Activated CD4-positive, alpha-beta T cell treated with anti-CD3 and anti-CD28 coated beads for 36 hours (primary cell): ENCODE measurements at places on chromosomes 11 and 22. TPM values are rescaled to one million over a fixed set of nuclear protein-coding genes. Genes with fewer than 3 reads are reported as not detected.
A peak's percentile ranks its signal among the peaks of the same experiment; 100 is the strongest.

DNA sequence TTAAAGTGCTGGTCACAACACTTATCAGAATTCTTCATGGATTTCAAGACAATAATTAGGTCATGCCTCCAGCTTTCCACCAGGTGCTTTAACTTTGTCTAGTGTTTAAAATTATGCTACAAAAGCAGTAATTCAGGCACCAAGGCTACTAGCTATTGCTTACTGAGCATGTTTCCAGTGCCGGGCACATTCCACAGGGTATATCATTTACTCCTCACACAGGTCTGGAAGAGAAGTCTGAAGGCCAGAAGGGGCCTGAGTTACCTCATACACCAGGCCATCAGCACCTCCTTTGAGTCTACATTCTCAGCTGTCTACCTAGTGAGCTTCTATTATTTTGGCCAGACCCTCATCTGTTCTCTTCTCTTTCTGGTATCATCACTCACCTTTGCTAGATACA, 41.7 kb upstream of the LMO2 start:
- peaks cover 12% of the 10 kb centered on the region for H3K27me3 ChIP-seq
- H3K36me3 ChIP-seq = no peaks in the 10 kb centered on the region
- H3K4me3 ChIP-seq = no peak overlapping the region
- DNase-seq = no peak

GRCh38 chr11:126457817-126458216, 102.3 kb downstream of the ST3GAL4 start:
- no peaks in the 10 kb centered on the region for H3K27me3 ChIP-seq
- DNase-seq = no peak
- no peaks in the 10 kb centered on the region for H3K36me3 ChIP-seq
- no peak overlapping the region for H3K4me3 ChIP-seq

GRCh38 chr22:27134315-27134701, 476.9 kb downstream of the MIAT start:
- peak; percentile 49 for DNase-seq
- H3K27ac ChIP-seq = no peak overlapping the region
- no peaks in the 10 kb centered on the region for H3K4me1 ChIP-seq
- no peak overlapping the region for H3K4me3 ChIP-seq
- H3K36me3 ChIP-seq = no peaks in the 10 kb centered on the region

GRCh38 chr11:94922321-94923003, 50.9 kb downstream of the CWC15 start:
- no peak for DNase-seq
- H3K27me3 ChIP-seq = no peaks in the 10 kb centered on the region
- peaks cover 14% of the 10 kb centered on the region for H3K36me3 ChIP-seq
- H3K27ac ChIP-seq = no peak overlapping the region

DNA sequence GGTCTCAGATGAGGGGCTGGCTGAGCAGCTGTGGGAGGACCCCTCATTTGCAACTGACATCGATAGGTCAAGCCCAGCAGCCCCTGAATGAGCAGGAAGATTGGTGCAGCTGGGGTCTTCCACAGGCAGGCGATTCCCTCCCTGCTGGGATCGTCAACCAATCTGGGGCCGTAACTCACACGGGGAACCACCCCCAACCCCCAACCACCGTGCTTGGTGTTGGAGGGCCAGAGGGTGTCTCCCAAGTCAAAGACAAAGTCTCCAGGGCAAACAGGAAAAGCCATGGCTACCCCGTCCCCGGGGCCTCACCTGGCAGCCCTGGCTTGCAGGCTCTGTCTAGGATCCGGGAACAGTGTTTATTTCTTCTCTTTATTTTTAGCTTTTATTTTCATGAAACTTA, 26.9 kb upstream of the SCUBE1 start:
- no peaks in the 10 kb centered on the region for H3K4me1 ChIP-seq
- H3K4me3 ChIP-seq = no peak overlapping the region
- no peaks in the 10 kb centered on the region for H3K36me3 ChIP-seq
- DNase-seq = no peak
- no peak overlapping the region for H3K27ac ChIP-seq
- H3K27me3 ChIP-seq = peaks cover 24% of the 10 kb centered on the region

- no peak overlapping the region for H3K27ac ChIP-seq
- peaks cover 2% of the 10 kb centered on the region for H3K27me3 ChIP-seq
- no peak for DNase-seq
- no peaks in the 10 kb centered on the region for H3K4me1 ChIP-seq
Observed at GRCh38 chr22:48175721-48176120, 1413.3 kb downstream of the TBC1D22A start.

- no peak for DNase-seq
- H3K4me3 ChIP-seq = no peak overlapping the region
- H3K27ac ChIP-seq = no peak overlapping the region
- H3K27me3 ChIP-seq = peaks cover 12% of the 10 kb centered on the region
- H3K4me1 ChIP-seq = no peaks in the 10 kb centered on the region
Observed at GRCh38 chr11:707817-708420, 1.9 kb downstream of the EPS8L2 start.

DNA sequence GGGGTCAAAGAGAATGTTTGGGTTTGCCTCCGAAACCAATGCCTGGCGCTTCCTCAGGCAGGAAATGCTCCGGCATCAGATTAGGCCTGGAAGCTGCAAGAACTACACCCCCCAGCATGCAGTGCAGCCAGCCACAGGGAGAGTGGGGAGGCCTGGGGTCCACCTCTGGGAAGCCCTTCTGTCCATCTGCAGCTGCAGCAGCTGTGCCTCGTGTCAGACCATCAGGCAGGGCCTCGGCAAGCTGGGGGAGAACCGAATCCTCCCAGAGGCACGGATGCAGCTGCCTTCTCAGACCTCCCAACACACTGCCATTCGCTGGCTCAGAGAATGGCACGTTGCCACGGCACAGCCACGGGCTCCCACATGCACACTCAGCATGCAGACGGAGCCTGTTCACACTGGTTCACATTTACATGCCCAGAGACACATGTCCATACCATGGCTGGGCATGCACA, 57.4 kb downstream of the NECTIN1 start:
- no peaks in the 10 kb centered on the region for H3K36me3 ChIP-seq
- no peak for DNase-seq
- no peak overlapping the region for H3K4me3 ChIP-seq
- peaks cover 11% of the 10 kb centered on the region for H3K4me1 ChIP-seq

DNA sequence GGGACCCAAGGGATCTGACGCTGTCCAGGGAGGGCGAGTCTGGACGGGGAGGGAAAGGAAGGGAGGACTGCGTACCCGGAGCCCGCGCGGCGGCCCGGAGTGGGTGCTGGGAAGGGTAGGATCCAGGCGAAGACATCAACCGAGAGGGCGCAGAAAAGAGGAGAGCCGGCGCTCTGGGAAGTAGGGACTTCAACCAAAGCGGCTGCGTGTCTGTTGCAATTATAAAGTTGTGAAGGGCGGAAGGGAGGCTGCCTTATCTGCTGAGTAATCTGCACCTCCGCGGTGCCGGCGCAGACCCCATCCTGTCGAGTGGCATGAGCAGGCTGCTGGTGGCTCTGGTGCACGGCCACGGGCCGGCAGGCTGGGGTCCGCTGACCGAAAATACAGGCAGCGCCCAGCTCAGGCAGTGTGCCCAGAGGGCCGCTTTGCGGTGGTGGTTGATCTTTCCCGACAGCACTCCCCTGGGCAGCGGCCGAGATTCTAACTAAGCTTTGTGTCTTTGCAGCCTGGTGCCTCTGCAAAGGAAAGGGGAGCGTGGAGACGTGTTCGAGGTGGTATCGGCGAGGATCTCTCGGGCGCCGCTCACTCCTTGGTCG, 978 bp downstream of the C11orf87 start:
- no peak overlapping the region for H3K4me3 ChIP-seq
- no peak overlapping the region for H3K27ac ChIP-seq
- no peaks in the 10 kb centered on the region for H3K36me3 ChIP-seq
- DNase-seq = no peak
- H3K27me3 ChIP-seq = peaks cover 36% of the 10 kb centered on the region
- no peaks in the 10 kb centered on the region for H3K4me1 ChIP-seq

DNA sequence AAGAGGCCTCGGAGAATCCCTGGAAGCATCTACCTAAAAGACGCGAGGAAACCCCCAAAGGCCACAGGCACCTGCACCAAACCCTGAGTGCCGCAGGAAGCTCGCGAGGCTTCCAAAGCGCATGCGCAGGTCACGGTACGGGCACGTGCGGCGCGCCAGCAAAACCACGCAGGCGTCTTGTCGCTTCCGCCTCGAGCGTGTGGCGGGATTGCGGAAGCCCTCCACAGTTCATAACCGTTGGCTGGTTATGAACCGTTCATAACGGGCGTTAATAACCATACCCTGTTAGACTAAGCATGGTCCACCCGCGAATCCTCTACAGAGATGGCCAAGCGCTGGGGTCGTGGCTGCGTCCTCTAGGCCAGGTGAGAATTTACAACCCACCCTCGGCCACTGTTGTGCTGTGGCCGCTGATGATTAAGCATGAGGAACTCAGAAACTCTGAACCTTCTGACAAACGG, 46.4 kb downstream of the MORC2 start:
- no peaks in the 10 kb centered on the region for H3K27me3 ChIP-seq
- peak overlapping the region; percentile 82 for H3K27ac ChIP-seq
- peaks cover 9% of the 10 kb centered on the region for H3K4me1 ChIP-seq
- peak overlapping the region; percentile 66 for H3K4me3 ChIP-seq
- H3K36me3 ChIP-seq = peaks cover 6% of the 10 kb centered on the region
- peak; percentile 83 for DNase-seq

DNA sequence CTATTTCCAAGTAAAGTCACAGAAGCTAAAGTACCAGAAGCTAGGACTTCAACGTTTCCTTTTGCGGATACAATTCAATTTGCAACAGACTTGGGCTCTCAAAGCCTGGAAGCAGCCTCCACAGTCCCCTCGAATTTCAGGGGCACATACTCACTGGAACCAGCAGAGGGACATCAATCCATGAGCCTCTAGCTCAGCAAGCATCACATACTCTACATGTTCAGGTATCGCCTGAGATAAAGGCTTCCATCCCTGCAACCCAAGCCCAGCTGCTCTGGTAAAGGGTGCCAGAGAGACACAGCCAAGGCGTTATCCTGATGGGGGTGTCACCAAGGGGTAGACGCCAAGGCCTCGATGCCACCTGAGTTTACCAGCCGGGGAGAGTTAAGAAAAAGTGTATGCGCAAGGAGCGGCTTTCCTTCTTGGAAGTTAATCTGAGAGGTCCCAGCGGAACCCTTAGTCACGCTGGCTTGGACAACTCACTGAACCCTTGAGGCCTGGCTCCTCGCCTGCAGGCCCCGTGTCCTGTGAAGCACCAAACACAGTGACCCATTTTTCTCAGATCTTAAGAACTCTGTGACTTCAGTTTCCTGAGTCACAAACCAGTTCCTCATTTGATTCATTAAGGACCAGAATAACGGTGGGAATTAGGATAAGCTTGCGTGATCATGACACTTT, 13.0 kb downstream of the LTO1 start:
- H3K36me3 ChIP-seq = peaks cover 11% of the 10 kb centered on the region
- no peaks in the 10 kb centered on the region for H3K4me1 ChIP-seq
- no peaks in the 10 kb centered on the region for H3K27me3 ChIP-seq

GRCh38 chr22:29310863-29311339, 4.5 kb downstream of the GAS2L1 start:
- H3K4me1 ChIP-seq = peaks cover 31% of the 10 kb centered on the region
- H3K27me3 ChIP-seq = peaks cover 29% of the 10 kb centered on the region
- H3K27ac ChIP-seq = no peak overlapping the region
- peak; percentile 86 for DNase-seq

GRCh38 chr11:76955459-76956114, 78.6 kb upstream of the B3GNT6 start:
- no peak overlapping the region for H3K27ac ChIP-seq
- DNase-seq = no peak
- peaks cover 10% of the 10 kb centered on the region for H3K36me3 ChIP-seq
- no peak overlapping the region for H3K4me3 ChIP-seq
- H3K27me3 ChIP-seq = no peaks in the 10 kb centered on the region

DNA sequence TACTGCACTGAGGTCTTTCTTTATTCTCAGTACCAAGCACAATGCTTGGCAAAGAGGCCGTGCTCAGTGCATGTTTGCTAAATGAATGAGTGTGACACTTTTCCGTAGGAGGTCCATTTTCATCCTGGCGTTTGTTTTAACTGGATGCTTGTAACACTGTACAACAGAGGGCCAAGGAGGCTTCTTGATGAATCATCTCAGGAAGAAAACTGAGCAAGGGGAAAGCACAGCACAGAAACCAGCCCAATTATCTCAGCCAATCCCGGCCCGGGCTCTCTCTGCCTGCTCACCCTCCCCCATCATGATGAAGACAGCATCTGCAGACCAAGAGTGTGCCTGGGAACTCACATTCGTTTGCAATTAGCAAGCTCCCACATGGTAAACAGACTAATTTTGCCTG, 570.3 kb downstream of the OPCML start:
- no peak overlapping the region for H3K4me3 ChIP-seq
- H3K4me1 ChIP-seq = no peaks in the 10 kb centered on the region
- H3K27ac ChIP-seq = no peak overlapping the region
- peaks cover 5% of the 10 kb centered on the region for H3K27me3 ChIP-seq
- no peaks in the 10 kb centered on the region for H3K36me3 ChIP-seq

DNA sequence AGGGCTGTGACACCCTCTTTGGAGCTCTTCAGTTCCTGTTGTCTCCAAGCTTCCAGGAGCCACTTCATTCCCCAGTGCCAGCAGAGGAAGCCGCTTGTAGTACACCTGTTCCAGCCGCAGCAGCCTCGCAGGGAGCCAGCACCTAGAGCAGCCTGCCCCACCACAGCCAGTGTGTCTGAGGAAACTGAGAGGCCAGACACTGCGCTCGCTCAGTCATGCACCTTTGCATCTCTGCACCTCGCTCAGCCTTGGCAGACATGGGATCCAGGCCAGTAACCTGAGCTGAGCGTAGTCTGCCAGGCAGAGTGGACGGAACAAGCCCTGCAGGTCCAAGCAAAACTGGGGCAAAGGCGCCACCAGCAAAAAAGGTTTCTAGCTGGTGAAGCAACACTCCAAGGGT, 1072.1 kb downstream of the JRKL start:
- no peaks in the 10 kb centered on the region for H3K36me3 ChIP-seq
- H3K4me1 ChIP-seq = no peaks in the 10 kb centered on the region
- H3K27me3 ChIP-seq = no peaks in the 10 kb centered on the region
- no peak overlapping the region for H3K27ac ChIP-seq

- no peak for DNase-seq
- H3K4me3 ChIP-seq = no peak overlapping the region
- no peak overlapping the region for H3K27ac ChIP-seq
Observed at GRCh38 chr22:35305525-35306070, 5.9 kb downstream of the TOM1 start.

DNA sequence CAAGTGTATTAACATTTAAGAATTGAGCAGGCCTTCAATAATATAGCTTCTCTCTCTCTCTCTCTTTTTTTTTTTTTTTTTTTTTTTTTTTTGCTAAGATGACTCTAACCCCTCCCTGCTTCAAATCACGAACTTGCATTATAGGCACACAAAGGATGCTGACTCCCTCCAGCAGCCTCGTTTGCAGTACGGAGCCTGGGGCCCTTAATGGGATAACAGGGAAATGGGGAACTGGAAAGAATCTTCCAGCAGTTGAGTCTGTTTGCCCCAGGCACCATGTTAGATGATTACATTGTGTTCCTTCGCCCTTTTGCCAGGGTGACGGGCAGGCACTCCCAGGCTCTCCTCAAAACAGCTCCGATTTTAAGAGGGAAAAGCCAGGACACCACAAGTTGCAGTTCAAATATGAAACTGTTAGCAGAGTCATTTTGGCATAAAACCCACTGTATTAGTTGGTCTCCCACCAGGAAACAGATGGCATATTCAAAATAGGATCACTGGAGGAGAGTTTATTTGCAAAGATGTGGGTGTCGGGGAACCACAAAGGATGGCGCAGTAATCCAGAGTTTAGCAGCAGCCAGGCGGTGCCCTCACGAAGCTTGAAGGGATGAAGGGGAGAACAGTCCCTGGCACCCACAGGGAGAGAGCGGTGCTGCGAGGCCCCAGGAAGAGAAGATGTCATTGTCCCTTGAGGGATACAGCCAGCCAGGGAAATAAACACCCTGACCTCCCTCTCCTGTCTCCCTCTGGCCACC, 26.5 kb upstream of the TREH start:
- DNase-seq = no peak
- no peaks in the 10 kb centered on the region for H3K27me3 ChIP-seq

Gene VSIG10L2
- total RNA-seq = not detected

Gene SLC17A6
- not detected for total RNA-seq

Gene HPX
- 0.33 TPM for total RNA-seq

Gene OR5T1
- not detected for total RNA-seq

Gene APOL5
- total RNA-seq = not detected

Gene SRPRA
- 131 TPM for total RNA-seq

Gene IGLL1
- total RNA-seq = not detected
